ENCODE measurements at places on chromosomes 2 and 18.
A peak's percentile ranks its signal among the peaks of the same experiment; 100 is the strongest.

DNA sequence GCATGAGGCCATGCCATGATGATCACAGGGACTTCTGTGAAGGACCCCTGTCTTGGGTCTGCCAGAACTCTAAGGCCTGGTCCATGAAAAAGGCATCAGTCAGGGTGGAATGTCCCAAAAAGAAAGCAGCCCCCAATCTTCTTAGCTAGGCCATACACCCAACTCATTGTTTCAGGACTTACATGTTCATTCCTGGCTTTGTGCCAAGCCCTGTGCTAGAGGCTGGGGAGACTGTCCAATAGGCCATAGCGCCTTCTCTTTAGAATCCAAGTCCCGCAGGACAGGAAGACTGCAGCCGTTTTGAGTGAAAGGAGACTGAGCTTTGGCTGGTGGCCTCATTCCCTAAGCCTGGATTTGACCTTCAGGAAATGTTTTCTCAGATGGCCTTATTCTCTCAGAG is 247.3 kb downstream of the PRKCE start:
- DNase-seq: peak; percentile 7

GRCh38 chr2:70647873-70648481 is 94.4 kb upstream of the TGFA start:
- DNase-seq: peak; percentile 80

DNA sequence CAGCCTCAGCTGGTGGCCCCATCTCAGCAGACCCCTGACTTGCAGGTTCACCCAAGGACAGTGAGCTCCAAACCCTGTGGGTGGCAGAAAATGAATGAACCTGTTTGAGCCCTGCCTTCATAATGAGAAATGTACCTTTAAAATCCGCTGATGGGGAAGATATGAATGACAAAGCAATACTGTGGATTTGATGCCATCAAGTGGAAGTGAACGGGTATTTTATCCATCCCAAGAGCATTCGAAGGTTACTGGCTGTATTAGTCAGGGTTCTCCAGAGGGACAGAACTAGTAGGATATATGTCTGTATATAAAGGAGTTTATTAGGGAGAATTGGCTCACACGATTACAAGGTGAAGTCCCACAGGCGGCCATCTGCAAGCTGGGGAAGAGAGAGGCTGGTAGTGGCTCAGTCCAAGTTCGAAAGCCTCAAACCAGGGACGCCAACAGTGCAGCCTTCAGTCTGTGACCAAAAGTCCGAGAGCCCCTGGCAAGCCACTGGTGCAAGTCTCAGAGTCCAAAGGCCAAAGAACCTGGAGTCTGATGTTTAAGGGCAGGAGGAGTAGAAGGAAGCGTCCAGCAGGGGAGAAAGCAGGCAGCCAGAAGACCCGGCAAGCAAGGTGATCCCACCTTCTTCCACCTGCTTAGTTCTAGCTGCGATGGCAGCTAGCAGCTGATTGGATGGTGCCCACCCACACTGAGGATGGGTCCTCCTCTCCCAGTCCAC is 32.1 kb downstream of the TOGARAM2 start:
- no peak for DNase-seq

GRCh38 chr2:214139630-214140284 is 271.1 kb upstream of the VWC2L start:
- no peak for DNase-seq

GRCh38 chr2:106839849-106840595 is 45.9 kb downstream of the ST6GAL2 start:
- DNase-seq: no peak
